ENCODE measurements at places on chromosomes 16 and 17. TPM values are rescaled to one million over a fixed set of nuclear protein-coding genes. Genes with fewer than 3 reads are reported as not detected.

- no peak for DNase-seq
These were observed 288.8 kb downstream of the KIF2B start for GRCh38 chr17:54111576-54111975.

DNA sequence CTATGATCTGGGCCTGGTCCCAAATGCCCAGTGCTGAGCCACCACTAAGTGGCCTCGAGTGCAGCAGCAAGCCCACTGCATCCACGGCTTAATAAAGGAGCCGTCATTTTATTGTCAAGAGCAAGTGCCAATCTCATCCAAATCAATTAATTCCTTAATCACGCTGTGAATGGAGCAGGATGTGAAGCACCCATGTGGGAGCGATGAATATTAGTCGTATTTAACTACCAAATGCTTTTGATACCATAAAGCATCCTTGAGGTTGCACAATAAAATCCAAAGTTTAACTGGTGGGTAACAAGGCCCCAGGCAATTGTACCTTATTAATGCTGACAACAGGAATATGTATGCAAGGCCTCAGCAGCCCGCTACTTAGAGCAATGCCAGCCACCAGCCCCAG is 226.0 kb upstream of the C16orf82 start:
- no peak for DNase-seq

The CEMP1 gene
- 7.3 TPM for polyA plus RNA-seq

The CHD9NB gene
- polyA plus RNA-seq: not detected

The GGA3 gene
- 27.4 TPM for polyA plus RNA-seq

DNA sequence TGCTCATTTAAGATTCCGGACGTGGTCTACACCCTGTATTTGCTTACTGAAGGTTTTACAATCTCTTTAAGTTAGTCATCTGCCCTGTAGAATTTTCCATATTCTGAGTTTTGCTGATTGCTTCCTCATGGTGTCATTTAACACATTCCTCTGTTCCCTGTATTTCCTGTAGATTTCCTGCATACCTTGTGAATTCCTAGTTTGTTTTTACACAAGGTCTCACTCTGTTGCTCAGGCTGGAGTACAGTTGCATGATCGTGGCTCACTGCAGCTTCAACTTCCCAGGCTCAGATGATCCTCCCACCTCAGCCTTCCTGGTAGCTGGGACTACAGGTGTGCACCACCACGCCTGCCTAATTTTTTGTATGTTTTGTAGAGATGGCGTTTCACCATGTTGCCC is 66.8 kb downstream of the CMIP start:
- DNase-seq: no peak
